ENCODE measurements at places on chromosomes 12 and 14.

DNA sequence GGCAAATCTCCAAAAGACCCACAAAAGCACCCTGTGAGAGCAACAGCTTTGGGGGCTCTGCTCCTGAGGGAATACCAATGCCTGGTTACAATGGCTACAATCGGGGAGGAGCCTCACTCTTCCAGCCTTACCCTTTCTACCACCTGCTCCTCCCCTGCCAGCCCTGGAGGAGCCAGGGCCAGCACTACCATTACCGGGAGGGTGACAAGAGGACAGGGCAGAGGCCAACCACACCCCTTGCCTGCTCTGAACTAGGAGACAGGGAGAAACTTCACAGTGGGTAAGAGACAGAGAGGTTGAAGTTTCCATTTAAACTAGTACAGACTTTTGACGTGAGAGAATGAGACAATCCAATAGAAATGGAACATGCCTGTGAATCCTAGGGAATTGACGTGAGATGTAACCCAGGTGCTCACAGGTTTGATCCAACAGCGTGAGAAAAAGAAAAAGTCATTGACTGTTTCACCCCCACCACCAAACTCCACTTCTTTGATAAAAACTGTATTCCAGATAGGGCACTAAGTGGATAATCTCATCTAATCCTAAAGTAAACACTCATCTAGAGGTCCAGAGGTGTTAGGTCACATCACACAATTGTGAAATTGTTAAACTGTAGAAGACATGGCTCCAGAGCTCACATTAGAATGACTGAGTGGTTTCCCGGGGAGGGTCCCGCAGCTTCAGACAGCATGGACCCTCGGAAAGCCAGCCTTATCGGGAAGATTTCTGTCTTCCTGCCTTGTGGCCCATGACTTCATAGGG, 8.4 kb upstream of the TC2N start:
- DNase-seq, result no peak

DNA sequence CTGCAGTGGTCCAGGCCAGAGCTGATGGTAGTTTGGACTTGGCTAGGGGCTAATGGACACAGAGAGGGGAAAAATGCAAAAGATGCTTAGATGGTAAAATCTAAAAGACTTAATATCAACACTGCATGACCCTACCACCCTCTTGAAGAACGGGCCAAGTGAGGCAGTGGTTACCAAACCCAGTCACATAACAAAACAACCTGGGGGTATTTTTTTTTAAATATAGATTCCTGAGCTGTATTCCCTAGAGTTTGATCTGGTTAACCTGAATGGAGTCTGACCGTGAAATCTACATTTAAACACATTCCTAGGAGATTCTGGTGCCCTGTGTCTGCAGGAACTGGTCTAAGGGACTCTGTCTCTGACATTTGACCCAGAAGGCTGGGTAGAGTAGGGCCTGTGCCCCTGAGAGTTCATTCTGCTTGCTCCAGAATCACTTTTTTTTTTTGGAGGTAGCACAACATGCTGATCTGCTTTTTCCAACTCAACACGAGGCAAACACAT, 15.7 kb downstream of the ABHD4 start:
- no peak for DNase-seq

DNA sequence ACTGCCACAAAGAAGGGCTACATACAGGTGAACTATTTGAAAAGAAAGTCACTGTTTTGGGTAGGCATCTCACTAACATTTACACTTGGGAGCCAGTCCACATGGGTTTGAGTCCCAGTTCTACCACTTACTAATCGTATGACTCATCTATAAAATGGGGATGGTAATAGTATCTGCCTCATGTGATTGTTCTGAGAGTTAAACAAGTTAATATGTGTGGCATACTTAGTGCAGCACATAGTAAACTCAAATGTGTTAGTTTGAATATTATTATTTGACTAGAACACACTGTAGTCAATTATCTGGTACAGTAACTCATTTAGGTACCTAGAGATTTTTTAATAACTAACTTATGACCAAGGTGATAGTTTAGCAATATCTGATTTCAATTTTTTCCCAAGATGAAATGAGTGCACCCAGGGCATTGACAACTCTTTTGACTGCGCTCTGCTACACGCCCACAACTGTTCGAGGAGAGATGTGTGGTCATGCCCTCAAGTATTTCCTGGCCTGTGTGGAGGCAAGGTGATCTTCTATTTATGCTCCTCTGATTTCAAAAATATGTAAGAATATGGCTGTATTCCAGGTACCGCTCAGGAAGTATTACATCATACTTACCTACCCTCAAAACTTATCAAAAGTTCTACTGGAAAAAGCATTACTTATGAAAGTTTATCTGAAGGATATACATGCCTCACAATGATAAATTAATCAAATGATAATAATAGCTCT, 210.6 kb upstream of the EGLN3 start:
- no peak for DNase-seq

- DNase-seq, result no peak
Observed at GRCh38 chr12:1931642-1932041, 13.2 kb upstream of the CACNA2D4 start.

DNA sequence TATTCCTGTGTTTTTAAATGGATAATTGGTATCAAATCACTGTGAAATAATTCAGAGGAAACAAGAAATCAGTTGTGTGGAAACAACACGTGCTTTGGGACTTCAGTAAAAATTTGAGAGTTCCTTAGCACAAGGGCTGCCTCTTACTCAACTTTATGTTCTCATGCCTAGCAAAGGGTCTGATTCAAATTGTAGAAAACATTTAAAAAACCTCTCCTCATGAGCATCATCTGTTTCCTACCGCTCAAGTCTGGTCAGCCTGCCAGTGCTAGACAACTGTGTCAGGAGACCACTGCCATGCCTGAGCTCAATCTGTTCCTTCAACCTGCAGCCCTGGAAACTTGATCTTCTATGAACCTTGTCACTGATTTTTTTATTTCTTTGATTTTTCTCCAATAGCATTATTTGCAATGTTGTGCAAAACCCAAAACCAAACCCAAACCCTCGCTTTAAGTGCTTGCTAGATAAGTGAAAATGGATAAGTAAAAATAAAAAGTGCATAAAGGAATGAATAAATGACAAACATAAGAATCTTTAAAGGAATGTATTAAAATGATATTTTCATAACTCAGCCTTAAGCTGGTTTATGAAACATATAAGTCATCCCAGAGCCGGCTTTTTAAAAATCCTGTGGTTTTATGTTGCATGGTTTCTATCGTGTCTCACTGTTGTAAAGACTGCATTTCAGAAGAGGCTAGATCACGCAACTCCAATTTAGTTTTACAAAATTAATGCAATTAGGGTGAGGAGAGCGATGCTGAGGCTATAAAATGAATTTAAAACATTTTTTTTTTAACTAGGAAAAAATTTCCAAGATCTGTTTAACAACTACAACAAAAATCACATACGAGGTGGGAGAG, 361.2 kb upstream of the PDE3A start:
- no peak for DNase-seq

DNA sequence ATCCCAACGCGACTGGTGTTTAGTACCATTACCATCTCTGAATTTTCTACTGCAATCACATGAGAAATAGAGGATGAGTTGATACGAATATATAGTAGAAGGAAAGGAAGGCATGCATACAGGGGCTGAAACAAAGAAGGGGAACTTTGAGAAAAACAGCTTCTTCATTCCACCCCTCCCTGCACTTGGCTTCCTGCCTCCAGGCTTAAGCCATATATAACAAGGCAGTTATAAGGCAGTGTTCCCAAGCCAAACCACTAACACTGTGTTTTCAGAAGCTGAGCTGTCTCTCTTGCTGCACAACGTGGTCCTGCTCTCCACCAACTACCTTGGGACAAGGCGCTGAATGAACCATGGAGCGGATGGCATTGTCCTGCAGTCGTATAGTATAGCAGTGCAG, 11.0 kb downstream of the LETMD1 start:
- DNase-seq, result no peak

GRCh38 chr12:18676141-18676540, 61.7 kb downstream of the PLCZ1 start:
- DNase-seq, result no peak

DNA sequence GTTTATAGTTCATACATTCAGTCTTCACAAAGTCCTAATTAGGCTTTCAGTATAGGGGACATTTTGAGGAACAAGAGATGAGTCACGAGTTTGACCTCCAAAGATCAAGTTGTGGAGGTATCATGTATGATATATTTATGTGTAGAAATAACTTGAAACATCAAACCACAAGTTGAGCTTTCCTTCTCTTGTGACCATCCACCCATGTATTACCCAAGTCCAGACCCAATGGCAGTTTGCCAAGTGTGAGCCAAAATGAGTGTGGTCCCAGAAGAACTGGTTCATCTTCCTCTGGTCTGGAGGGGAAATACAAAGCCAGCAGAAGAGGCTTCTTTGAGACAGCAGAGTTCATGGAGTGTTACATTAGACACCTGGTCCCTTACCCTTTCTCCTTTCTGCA, 104.9 kb downstream of the ATP23 start:
- no peak for DNase-seq

GRCh38 chr12:49293056-49293956, 1.6 kb upstream of the PRPH start:
- DNase-seq, result no peak

DNA sequence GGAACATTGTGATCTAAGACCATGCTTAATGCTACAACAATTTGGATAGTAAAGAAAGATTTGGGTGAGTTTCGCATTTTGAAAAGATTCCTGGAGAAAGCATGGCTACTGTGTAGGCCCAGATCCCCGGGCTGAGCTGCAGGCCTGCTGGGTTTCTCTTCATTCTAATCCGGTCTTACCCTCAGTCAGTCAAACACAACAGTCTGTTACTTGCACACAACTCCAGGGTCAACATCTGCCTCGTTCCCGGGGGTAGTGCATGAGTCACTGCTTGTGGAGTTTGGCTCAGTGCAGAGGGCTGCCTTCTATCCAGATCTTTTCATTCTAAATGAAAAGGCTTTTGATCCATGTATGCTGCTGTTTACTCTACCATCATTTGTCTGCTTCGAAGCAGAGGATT, 60.4 kb upstream of the SEL1L start:
- DNase-seq, result no peak

All from NCI-H1048 (cell line).